ENCODE measurements at places on chromosomes 13 and 19.

DNA sequence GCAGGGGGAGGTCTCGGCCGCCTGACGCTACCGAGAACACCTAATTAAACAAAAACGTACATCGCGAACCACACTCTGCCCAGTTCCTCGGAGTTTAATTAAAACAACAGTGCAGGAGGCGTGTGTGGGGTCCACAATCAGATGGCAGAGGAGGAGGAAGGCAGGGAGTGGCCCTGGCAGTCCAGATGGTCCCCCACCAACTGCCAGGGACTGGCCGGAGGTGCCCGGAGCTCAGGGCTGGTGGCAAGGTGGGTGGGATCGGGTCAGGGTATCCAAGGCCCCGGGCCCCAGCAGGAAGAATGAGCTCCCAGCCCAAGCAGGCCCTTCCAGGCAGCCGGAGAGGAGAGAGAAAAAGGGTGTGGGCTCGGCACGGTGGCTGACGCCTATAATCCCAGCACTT, 71.3 kb downstream of the PTPRS start:
- no peak for DNase-seq

DNA sequence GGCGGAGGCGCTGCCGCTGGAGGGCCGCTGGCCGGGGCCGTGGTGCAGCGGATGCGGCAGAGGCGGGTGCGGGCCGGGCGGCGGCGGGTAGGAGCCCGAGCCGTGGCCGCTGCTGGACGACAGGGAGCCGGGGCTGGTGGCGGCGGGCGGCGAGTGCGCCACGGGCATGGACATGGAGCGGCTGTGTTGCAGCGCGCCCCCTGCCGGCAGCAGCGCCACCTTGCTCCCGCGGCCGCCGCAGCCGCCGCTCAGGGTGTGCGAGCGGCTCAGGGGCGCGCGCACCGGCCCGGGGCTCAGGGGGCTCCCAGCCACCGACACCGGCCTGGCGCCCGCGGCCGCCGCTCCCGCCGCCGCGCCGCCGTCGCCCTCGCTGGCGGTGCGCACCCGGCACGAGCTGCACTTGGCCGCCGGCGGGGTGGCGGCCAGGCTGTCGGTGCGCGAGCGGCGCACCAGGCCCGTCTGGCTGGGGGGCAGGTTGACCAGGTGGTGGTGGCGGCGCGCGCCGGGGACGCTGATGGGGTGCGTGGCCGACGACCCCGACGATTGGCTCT, 1.7 kb downstream of the IRS2 start:
- DNase-seq: no peak

- no peak for DNase-seq
These were observed 58.3 kb upstream of the CSNK1A1L start for GRCh38 chr13:37163641-37164265.

- DNase-seq: no peak
These were observed 30.7 kb downstream of the LMO7 start for GRCh38 chr13:75666646-75667351.

GRCh38 chr13:42751693-42752092, 29.7 kb upstream of the FAM216B start:
- no peak for DNase-seq

- DNase-seq: no peak
These were observed 83.5 kb upstream of the FNDC3A start for GRCh38 chr13:48892053-48892687.

DNA sequence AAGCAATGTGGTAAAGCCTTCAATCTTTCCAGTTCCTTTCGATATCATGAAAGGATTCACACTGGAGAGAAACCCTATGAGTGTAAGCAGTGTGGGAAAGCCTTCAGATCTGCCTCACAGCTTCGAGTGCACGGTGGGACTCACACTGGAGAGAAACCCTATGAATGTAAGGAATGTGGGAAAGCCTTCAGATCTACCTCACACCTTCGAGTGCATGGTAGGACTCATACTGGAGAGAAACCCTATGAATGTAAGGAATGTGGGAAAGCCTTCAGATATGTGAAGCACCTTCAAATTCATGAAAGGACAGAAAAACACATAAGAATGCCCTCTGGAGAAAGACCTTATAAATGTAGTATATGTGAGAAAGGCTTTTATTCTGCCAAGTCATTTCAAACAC, 15.6 kb upstream of the ZNF763 start:
- no peak for DNase-seq

DNA sequence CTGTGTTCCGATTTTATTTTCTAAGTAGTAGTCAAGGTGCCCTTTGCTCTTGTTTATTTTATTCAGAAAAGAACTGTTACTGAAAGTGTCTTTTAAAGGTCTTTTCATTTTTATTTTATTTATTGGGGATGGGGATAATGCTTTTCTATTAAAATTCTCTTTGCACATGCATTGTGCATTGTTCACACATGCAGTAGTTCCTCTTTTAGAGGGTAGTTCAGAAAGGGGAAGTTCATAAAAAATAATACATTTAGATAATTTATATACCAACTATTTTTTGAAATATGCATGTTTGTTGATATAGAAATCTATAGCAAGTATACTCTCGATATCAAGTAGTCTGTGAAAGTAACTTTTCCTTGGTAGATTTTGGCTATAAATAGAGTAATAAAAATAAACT, 3.5 kb downstream of the GPC5 start:
- no peak for DNase-seq

GRCh38 chr13:32878163-32878562, 138.1 kb upstream of the KL start:
- no peak for DNase-seq

DNA sequence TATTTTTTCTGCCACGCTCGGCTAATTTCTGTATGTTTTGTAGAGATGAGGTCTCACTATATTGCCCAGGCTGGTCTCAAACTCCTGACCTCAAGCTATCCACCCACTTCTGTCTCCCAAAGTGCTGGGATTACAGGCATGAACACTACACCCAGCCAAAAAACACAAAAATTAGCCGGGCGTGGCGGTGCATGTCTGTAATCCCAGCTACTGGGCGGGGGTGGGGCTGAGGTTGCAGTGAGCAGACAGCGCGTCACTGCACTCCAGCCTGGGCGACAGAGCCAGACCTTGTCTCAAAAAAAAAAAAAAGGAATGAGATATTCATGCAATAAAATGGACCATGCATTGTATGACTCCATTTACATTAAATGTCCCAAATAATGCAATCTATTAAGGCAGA, 32.2 kb downstream of the VASP start:
- DNase-seq: no peak

DNA sequence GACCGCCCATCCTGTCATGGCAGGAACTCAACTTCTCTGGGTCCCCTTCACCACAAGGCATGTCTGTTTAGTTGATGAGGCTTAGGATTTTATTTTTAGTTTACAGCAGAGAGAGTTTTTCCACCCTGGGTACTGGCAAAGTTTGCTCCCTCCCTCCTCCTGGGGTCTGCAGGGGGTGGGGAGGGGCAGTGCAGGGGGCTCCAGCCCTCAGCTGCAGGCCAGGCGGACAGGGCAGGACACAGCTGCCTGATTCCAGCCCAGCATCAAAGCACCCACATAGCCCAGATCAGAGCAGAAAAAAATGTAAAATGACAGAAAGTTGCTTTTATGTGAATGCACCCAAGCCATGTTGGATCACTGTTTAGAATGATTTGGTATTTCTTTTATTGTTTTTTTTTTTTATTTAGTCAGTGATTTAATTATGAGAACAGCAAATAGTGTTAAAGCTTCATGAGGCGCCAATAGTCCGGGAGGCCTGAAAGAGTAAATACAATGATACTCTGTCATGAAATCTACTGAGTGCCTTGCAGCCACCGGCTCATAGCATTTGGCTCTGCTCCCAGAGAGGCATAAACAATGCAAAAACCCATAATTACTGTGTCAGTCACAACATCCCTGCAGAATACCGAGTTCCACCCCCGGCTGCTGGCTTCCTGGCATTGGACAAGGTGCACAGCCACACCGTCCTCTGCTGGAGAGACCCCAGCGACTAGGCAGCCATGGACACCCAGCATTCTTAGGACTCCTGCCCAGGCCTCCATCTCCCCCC, 923.5 kb downstream of the UQCRFS1 start:
- peak; percentile 91 for DNase-seq

- no peak for DNase-seq
These were observed 13.6 kb downstream of the IER2 start for GRCh38 chr19:13163609-13164342.

GRCh38 chr13:23856008-23856750, 33.0 kb downstream of the MIPEP start:
- no peak for DNase-seq

GRCh38 chr19:14395710-14396336, 14.6 kb downstream of the ADGRE5 start:
- no peak for DNase-seq

DNA sequence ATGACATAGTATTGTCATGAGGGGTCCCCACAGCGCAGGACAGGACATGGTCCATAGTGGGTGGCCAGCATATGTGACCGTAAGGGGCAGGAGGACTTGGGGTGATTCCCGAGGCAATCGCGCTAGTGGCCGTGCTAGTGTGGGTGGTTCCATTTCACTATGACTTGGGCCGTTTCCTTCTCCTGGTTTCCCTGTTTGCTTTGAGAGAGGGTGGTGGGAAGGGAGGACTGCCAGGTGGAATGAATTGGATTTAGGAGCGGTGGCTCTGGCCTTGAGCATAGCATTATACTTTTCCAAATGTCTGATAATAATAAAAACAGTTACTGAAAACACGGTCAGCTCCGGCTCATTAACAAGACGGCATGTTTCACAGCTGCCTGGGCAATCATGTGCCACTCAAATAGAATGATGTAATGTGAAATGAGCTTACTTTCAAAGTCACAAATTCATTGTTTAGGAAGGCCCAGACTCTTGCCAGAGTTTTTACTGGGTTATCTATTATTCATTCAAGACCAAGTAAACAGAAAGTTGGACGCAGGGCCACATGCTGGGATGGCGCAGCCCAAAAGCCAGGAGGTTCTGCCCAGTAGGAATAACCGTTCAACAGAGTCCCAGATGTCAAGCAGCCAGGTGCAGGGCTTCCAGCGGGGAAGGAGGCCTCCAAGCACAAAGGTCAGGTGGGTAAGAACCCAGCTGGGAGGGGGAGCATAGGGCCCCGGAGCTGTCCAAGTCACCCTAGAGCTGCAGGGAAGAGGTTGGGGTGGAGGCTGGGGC, 19.6 kb upstream of the SLC15A1 start:
- DNase-seq: no peak

GRCh38 chr13:101698400-101698799, 245.9 kb downstream of the ITGBL1 start:
- DNase-seq: no peak

- no peak for DNase-seq
These were observed 867.0 kb downstream of the GPC5 start for GRCh38 chr13:92265408-92265807.

DNA sequence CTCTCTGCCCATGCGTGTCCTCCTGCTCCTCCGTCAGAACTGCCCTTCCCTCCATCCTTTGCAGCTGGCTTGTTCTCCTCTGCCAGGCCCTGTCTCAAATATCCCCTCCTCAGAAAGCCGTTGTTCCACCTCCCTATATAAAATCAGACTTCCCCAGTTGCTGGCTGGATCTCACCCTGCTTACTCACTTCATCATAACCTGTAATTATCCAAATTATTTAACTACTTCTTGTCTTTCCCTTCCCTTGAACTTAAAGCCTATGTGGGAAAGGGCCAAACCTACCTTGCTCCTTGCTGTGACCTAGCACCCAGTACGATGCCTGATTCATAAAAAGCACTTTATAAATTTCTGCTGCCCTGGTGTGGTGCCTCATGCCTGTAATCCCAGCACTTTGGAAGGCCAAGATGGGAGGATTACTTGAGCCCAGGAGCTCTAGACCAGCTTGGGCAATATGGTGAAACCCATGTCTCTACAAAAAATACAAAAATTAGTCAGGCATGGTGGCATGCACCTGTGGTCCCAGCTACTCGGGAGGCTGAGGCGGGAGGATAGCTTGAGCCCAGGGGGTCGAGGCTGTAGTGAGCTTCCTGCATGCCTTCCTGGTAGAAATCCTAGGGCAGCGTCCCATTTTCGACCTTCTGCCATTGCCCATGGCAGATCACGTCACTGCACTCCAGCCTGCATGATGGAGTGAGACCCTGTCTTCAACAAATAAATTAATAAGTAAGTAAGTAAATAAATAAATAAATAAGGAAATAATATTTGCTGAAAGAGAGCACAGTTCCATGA, 39.5 kb upstream of the ZNF536 start:
- no peak for DNase-seq

DNA sequence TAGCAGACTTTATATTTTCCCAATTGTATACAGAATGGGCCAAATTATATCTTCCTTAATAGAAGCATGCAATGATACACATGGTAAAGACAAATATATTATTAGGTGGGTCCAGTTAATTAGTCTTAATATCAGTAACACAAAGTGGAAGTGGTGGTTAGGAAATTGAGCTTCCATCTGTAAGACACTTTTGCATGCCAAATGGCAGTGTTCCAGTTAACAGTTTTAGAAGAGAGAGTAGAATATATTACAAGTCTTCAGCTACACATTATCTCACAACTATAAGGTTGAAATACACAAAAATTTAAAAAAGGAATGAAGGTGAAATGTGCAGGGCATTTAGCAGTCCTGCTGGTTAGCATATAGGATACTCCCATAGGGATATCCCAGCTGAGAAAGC, 536.5 kb downstream of the PCDH9 start:
- DNase-seq: no peak

DNA sequence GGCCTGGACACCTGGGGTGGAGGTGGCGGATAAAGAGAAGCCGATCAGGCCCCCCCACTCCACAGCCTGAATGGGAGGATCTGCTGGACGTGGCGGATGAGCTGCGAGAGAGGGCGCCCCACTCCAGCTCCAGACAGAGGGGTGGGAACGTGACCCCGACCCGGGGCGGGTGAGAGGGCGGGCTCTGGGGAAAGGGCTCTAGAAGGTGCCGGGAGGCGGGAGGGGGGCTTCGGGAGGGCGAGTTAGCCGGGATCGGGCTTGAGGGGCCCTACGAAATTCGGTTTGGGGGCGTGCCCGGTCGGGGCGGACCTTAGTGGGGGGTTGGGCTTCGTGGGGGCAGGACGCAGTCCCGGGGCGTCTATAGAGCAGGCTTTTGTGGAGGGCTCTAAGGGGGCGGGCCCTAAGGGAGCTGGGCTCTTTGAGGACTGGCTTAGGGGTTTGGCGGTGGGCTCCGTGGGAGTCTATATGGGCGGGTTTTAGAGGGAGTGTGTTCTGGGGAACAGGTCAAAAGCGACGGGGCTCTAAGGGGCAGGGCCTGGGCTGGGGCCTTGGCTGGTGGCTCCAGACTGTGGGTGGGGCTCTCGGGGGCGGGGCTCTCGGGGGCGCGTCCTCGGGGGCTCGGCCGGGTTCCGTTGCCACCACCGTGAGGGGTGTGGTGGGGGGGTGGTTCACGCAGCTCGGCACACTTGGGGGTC, 4.1 kb upstream of the NANOS3 start:
- DNase-seq: no peak

DNA sequence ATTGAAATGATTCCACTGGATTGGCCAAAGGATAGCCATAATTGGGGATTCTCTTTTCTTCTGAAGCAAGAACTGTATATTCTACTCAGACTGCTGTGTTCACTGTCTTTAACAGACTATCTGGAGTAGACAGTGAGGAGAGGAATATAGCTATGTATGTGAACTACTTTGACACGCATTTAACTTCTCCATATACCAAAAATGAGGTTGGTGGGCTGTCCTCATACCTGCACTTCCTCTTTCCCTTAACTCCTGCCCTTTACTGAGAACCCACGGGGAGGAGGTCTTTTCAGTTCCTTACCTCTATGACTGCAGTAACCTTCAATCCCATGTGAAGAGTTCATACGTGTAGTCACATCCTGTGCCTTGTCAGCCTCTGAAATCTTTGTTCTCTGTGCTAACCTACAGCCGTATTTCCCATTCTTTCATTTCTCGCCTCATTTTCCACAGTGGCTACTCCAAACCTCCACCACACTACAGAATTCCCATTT, 305.8 kb downstream of the MTUS2 start:
- no peak for DNase-seq

Measured in NCI-H1436 treated with DMSO at 0.1 percent for 48 hours (cell line).